ENCODE measurements at places on chromosomes 5 and 9.

DNA sequence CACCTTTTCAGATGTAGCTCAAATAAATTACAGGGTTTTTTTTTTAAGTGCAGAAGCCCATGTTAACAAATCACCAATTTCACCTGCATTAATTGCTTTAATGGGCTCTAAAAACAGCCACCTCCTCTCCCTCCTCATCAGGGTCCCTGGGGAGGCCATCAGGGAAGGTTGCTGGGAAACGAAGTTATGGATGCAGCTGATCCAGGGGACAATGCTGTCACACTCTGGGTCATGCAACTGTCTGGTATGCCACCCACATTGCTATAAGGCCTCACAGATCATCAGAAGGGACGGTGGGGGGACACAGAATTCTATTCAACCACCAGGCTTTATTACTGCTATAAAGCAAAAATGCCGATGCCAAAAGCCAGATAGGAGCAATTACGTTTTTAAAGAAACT lies 9.3 kb downstream of the WHRN start:
- DNase-seq: no peak

DNA sequence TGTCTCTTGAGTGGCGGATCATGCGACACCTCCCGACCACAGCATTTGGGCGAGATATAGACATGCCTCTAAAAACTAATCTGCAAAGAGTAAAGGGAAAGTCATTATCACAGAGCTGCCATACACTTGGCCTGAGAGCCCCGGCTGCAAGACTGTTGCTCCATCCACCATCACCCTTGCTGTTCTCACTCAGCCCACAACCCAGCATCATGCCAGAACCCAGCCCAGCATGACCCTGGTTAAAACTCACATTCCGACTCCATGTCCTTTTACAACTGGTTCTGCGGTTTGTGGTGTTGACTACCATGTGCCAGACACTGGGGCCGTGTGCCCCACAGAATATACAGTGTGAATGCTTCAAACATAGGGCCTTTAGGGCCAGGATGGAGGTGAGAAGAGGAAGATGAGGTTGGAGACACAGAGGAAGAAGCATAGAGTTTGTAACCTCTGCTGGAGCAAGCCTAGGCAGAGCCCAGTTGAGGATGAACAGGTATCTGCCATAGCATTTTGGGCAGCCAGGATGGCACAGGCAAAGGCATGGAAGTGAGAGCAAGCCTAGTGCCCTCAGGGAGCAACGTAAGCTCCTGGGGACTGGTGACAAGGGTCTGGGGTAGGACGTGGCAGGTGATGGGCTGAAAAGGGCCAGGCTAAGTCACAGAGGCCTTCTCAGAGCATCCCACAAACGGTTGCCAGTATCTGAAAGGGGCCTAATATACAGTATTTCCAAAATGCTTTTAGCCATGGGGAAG lies 37.5 kb upstream of the SMU1 start:
- DNase-seq: no peak

DNA sequence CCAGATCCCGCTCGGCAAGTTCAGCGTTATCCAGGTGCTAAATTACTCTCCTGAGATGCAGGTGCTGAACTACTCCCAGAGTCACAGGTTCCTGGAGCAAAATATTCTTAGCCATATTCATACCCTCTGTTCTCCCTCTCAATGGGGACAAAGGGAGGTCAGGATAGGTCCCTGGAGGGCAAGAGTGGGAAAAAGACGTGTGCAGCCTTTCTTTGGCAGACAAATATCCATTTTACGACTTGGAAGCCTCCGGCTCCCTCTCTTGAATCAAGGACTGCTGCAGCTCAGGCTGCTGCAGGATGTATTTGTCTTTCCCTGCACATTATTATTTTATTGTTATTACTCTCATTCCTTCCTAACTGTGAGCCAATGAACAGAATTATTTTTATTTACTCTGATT lies 590.2 kb downstream of the NR2F1-AS1 start:
- DNase-seq: no peak

DNA sequence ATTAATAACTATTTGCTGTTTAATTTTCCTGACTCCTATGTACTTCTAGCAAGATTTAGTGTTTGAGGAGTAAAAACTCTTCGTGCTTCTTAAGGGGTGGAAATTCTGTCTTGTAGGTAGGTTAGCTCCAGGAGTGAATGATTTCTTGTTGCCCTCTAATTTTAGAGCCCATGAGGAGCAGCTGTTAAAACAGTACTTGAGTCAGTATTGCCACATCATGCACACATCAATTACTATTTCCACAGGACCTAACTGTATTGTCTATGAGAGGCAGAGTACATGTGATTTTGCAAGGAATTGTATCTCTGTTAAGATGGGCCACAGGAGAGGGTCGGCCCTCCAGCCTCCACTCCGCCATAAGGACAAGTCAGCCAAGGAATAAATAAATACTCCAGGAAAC lies 91.2 kb downstream of the PDZD2 start:
- no peak for DNase-seq

GRCh38 chr9:93612796-93613154 lies 36.4 kb downstream of the PHF2 start:
- no peak for DNase-seq

GRCh38 chr9:89536145-89536574 lies 38.2 kb upstream of the SEMA4D start:
- no peak for DNase-seq

- no peak for DNase-seq
These were observed 25.6 kb downstream of the CAMK2A start for GRCh38 chr5:150263801-150264621.

GRCh38 chr9:35112257-35113020 lies 3.2 kb downstream of the ATOSB start:
- DNase-seq: no peak

GRCh38 chr5:38447786-38448185 lies 108.7 kb downstream of the LIFR start:
- DNase-seq: no peak

- DNase-seq: no peak
These were observed 31.0 kb upstream of the GABRP start for GRCh38 chr5:170752257-170753215.

All from esophagus squamous epithelium (tissue), 5 donors.